ENCODE measurements at places on chromosomes 4 and X. TPM values are rescaled to one million over a fixed set of nuclear protein-coding genes. Genes with fewer than 3 reads are reported as not detected.
A peak's percentile ranks its signal among the peaks of the same experiment; 100 is the strongest.

- peaks cover 49% of the 10 kb centered on the region for H3K4me1 ChIP-seq
- H3K27ac ChIP-seq = peak overlapping the region; percentile 38
- peaks cover 8% of the 10 kb centered on the region for H3K36me3 ChIP-seq
- H3K4me3 ChIP-seq = peak overlapping the region; percentile 44
Observed at GRCh38 chr4:94457692-94458106, 6.0 kb downstream of the PDLIM5 start.

DNA sequence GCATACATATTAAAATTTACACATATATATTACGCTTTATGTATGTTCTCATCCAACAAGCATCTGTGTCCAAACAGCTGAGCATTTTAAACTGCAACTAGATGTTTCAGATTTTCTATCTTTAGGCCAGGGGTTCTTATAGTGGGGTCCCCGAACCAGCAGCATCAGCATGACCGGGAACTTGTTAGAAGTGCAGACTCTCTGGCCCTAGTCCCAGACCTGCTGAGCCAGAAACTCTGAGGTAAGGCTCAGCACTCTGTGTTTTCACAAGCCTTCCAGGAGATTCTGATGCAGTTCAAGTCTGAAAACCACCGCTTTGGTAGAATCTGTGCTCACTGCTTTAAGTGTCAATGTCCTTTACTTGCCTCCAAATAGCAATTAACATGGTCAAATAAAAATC, 266.2 kb upstream of the CASK start:
- no peak overlapping the region for H3K4me3 ChIP-seq
- no peaks in the 10 kb centered on the region for H3K27me3 ChIP-seq
- DNase-seq = no peak
- no peaks in the 10 kb centered on the region for H3K36me3 ChIP-seq

- no peak overlapping the region for H3K4me3 ChIP-seq
- peaks cover 1% of the 10 kb centered on the region for H3K4me1 ChIP-seq
- DNase-seq = no peak
- H3K36me3 ChIP-seq = no peaks in the 10 kb centered on the region
- H3K27ac ChIP-seq = no peak overlapping the region
Observed at GRCh38 chr4:47312170-47312569, 151.3 kb downstream of the COMMD8 start.

GRCh38 chr4:7983296-7983695, 43.6 kb upstream of the AFAP1 start:
- H3K4me1 ChIP-seq = peaks cover 16% of the 10 kb centered on the region
- no peak for DNase-seq
- no peak overlapping the region for H3K4me3 ChIP-seq
- peaks cover 7% of the 10 kb centered on the region for H3K27me3 ChIP-seq

The PLAC8 gene
- total RNA-seq = 5.9 TPM
